Activated T-helper 2 cell treated with anti-CD3 and anti-CD28 coated beads, Interferon-gamma antibody, Interleukin-2, Interleukin-4, amounts not matched to agents 10 μg/mL and 5 μg/mL and 100 μg/mL, durations not matched to agents 14 hours and 24 hours and 36 hours (primary cell): ENCODE measurements at places on chromosomes 7 and 10. TPM values are rescaled to one million over a fixed set of nuclear protein-coding genes. Genes with fewer than 3 reads are reported as not detected.

The THSD7A gene
- total RNA-seq = not detected in 2 replicates

DNA sequence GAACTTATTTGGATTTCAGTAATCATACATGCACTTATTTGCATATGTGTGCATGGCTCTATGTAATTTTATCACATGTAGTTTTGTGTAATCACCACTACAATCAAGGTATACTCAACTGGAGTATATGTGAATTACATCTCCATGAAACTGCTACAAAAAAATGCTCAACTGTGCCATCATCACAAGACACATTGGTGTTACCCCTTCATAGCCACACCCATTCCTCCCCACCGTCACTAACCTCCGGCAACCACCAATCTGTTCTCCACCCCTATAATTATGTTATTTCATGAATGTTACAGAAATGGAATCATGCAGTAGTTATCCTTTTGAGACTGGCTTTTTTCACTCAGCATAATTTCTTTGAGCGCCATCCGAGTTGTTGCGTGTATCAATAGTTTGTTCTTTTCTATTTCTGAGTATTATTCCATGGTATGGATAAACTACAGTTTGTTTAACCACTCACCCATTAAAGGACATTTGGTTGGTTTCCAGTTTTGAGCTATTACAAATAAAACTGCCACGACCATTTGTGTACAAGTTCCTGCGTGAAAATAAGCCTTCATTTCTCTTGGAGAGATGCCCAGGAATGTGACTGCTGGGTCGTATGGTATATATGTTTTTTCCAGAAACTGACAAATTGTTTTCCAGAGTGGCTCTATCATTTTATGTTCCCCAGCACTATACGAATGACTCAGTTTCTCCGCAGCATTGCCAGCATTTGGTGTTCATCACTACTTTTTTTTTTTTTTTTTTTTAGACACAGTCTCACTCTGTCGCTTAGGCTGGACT lies 11.3 kb upstream of the SMO start:
- H3K4me3 ChIP-seq = no peak overlapping the region
- H3K4me1 ChIP-seq = no peaks in the 10 kb centered on the region
- DNase-seq = no peak
- no peak overlapping the region for H3K27ac ChIP-seq
- peaks cover 36% of the 10 kb centered on the region for H3K27me3 ChIP-seq
- H3K36me3 ChIP-seq = no peaks in the 10 kb centered on the region

GRCh38 chr10:113960617-113961181 lies 83.0 kb upstream of the ADRB1 start:
- H3K4me3 ChIP-seq = peak overlapping the region; percentile 31
- H3K4me1 ChIP-seq = peaks cover 46% of the 10 kb centered on the region
- no peaks in the 10 kb centered on the region for H3K36me3 ChIP-seq
- peak overlapping the region; percentile 24 for H3K27ac ChIP-seq

DNA sequence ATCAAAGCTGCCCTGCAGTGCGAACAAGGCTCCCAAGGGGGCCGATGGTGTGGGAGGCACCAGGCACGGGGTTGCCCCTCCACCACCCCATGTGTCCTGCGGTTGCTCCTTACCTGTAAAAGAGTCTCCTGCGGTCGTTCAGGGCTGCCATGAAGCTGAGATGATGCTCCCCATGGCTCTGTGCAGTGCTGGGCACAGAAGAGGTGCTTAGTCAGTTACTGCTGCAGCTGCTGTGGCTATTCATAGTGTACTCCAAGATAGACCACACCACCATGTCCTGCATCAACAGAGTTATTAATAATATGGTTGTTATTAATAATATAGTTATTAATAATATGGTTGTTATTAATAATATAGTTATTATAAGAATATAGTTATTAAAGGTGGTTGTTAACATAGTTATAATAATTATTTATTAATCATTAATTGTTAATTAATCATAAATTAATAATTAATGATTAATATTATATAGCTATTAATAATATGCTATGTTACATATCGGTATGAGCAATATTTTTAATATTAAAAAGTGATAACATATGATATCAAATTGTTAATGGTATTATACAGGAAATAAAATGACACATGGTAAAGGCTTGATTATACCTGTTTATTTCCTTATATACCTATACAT lies 97.0 kb upstream of the PFKP start:
- H3K36me3 ChIP-seq = no peaks in the 10 kb centered on the region
- H3K27ac ChIP-seq = no peak overlapping the region
- DNase-seq = no peak
- peaks cover 8% of the 10 kb centered on the region for H3K27me3 ChIP-seq

The OR6B1 gene
- not detected in 2 replicates for total RNA-seq

The DDC gene
- total RNA-seq = 0.32 TPM in 1 of 2 replicates, not detected in the other

GRCh38 chr10:29034592-29034991 lies 254.3 kb upstream of the LYZL1 start:
- no peaks in the 10 kb centered on the region for H3K27me3 ChIP-seq
- no peak overlapping the region for H3K27ac ChIP-seq
- no peak overlapping the region for H3K4me3 ChIP-seq
